Adrenal gland (tissue), 19 donors: ENCODE measurements at places on chromosomes 11 and 22. TPM values are rescaled to one million over a fixed set of nuclear protein-coding genes. Genes with fewer than 3 reads are reported as not detected.

GRCh38 chr11:33016654-33017053 is 976 bp downstream of the DEPDC7 start:
- H3K27ac ChIP-seq, result no peak overlapping the region
- H3K4me3 ChIP-seq, result peak overlapping the region; percentile 76
- DNase-seq, result no peak
- H3K4me1 ChIP-seq, result peaks cover 3% of the 10 kb centered on the region
- no peaks in the 10 kb centered on the region for H3K36me3 ChIP-seq

GRCh38 chr22:49934891-49935557 is 16.6 kb downstream of the CRELD2 start:
- peak overlapping the region; percentile 59 for H3K4me3 ChIP-seq
- no peaks in the 10 kb centered on the region for H3K27me3 ChIP-seq
- peak; percentile 72 for DNase-seq
- H3K4me1 ChIP-seq, result peaks cover 48% of the 10 kb centered on the region
- H3K27ac ChIP-seq, result peak overlapping the region; percentile 85
- H3K36me3 ChIP-seq, result no peaks in the 10 kb centered on the region

DNA sequence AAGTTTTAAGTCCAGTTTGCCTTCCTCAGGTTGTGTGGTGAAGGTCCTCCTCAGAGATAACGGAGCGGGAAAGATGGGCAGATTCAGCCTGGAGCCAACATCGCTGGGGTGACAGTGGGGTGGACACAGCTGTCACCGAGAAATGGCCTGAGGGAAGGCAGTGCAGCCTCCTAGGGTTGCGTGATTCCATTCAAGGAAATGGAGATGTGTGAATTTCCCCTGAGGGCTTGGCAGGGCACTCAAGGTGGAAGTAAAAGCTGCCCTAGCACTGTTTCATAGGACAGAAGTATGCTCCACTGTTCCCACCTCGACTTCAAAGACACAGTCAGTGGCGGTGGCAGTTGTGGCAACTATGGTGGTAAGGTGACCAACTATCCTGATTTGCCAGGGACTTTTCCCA is 15.4 kb upstream of the CAT start:
- no peak for DNase-seq
- no peaks in the 10 kb centered on the region for H3K27me3 ChIP-seq
- no peaks in the 10 kb centered on the region for H3K4me1 ChIP-seq
- no peak overlapping the region for H3K27ac ChIP-seq
- H3K36me3 ChIP-seq, result no peaks in the 10 kb centered on the region
- H3K4me3 ChIP-seq, result no peak overlapping the region

DNA sequence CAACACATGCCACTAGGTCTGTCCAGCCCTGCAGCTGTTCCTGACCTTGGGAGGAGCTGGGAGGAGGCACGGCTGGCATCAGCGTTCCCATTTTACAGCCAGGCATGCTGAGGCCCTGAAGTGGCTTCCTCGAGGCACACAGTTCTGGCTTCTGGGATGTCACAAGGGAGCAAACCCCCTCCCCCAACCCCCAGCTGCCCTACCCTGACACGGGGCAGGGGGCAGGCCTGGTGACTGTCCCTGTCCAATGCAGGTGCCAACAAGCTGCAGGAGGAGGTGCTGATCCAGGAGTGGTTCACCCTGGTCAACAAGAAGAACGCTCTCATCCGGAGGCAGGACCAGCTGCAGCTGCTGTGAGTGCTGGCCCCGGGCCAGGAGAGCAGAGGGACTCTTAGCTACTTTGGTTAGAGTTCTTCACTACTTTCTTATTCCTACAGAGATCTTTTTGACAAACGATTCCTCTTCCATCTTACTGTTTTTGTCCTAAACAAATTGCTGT is 5.3 kb downstream of the KCNK7 start:
- no peak for DNase-seq
- H3K36me3 ChIP-seq, result no peaks in the 10 kb centered on the region
- H3K4me1 ChIP-seq, result no peaks in the 10 kb centered on the region
- H3K27ac ChIP-seq, result no peak overlapping the region
- no peaks in the 10 kb centered on the region for H3K27me3 ChIP-seq

DNA sequence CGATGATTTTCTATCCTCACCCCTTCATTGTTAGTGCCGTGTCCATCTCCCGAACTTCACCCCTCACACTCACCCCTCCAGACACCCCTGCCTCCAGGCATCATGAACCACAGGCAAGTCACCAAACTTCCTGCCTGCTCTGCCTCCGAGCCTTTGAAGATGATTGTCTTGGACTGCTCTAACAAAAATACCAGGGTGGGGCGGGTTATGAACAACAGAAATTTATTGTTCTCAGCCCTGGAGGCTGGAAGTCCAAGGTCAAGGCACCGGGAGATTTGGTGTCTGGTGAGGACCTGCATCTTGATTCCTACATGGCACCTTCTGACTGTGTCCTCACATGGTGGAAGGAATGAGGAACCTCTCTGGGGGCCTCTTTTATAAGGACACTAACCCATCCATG is 1508.3 kb downstream of the TBC1D22A start:
- no peaks in the 10 kb centered on the region for H3K36me3 ChIP-seq
- H3K4me3 ChIP-seq, result no peak overlapping the region
- no peaks in the 10 kb centered on the region for H3K4me1 ChIP-seq
- no peaks in the 10 kb centered on the region for H3K27me3 ChIP-seq
- H3K27ac ChIP-seq, result no peak overlapping the region

- peaks cover 45% of the 10 kb centered on the region for H3K4me1 ChIP-seq
- peak within 1 kb of the TSS; percentile 83 for H3K4me3 ChIP-seq
- no peaks in the 10 kb centered on the region for H3K27me3 ChIP-seq
Observed at GRCh38 chr22:19941365-19942082, at the start of the genes COMT and TXNRD2. TSS of gene COMT (plus strand) at chr22:19941772. CDS start at chr22:19962527, 20,755 bp downstream. TSS of gene TXNRD2 (minus strand) at chr22:19941818. CDS start at chr22:19941803, 15 bp downstream.

DNA sequence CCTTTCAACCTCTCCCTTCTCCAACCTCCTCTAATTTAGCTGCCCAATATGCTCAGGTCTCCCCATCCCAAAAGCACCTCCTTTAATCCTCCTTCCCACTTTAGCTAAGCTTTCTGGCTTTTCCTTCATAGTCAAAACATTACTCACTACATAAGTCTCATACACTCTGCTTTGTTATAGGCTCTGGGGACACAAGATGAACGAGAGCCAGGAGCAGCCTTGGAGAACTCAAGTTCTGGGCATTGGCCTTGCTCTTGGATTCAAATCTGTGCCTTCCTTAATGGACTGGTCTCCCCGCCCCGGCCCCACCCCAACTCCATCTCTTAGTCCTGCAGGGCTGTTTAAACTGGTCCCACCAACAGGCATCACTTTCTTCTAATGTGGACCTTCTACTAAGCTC is 11.4 kb upstream of the HPX start:
- no peak for DNase-seq
- no peak overlapping the region for H3K27ac ChIP-seq
- H3K4me3 ChIP-seq, result no peak overlapping the region
- peaks cover 84% of the 10 kb centered on the region for H3K36me3 ChIP-seq

- no peaks in the 10 kb centered on the region for H3K36me3 ChIP-seq
- no peak for DNase-seq
Observed at GRCh38 chr11:78351979-78352841, 65.4 kb downstream of the GAB2 start.

DNA sequence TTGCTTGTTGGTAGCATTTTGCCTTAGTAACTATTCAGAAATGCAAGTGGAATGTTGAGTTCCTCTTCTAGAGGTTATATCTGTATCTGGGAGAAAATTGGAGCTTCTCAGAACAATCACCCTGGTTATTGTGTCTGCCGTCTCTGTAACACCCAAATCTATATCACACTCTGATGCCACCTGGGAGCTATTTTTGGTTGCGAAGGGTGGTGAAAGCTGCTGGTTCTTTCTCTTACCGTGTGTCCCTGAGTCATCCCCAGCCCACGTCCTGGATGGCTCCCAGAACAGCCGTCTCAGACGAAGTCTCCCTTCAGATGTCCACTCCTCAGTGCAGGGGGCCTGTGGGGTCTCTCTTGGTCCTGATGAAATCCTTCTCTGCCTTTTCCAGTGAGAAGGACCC is 83.5 kb downstream of the C22orf31 start:
- no peak overlapping the region for H3K4me3 ChIP-seq
- peak; percentile 45 for DNase-seq
- H3K36me3 ChIP-seq, result no peaks in the 10 kb centered on the region
- peaks cover 37% of the 10 kb centered on the region for H3K4me1 ChIP-seq
- H3K27ac ChIP-seq, result no peak overlapping the region
- H3K27me3 ChIP-seq, result no peaks in the 10 kb centered on the region

DNA sequence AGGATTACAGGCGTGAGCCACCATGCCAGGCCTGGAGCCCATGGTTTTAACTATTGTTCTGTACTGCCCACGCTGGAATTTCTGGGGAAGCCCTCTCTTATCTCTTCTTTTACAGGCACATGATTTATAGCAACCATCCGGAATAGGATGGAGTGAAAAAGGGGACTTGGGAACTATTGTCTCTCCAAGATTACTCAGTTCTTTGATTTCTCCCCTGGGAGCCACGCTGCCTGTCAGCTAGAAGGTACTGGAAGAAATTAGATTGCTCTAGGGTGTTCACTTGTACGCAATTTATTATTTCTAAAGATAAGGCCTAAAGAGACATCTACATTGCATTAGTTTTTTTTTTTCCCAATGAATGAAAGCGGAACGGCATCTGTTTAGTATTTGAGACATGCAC is 65.6 kb upstream of the PTPRJ start:
- no peak for DNase-seq
- no peaks in the 10 kb centered on the region for H3K27me3 ChIP-seq
- H3K27ac ChIP-seq, result peak overlapping the region; percentile 79
- H3K4me1 ChIP-seq, result peaks cover 14% of the 10 kb centered on the region
- no peaks in the 10 kb centered on the region for H3K36me3 ChIP-seq
- no peak overlapping the region for H3K4me3 ChIP-seq

- H3K36me3 ChIP-seq, result peaks cover 43% of the 10 kb centered on the region
- peak overlapping the region; percentile 67 for H3K27ac ChIP-seq
- H3K4me1 ChIP-seq, result peaks cover 62% of the 10 kb centered on the region
- H3K4me3 ChIP-seq, result no peak overlapping the region
- H3K27me3 ChIP-seq, result no peaks in the 10 kb centered on the region
Observed at GRCh38 chr11:1751531-1751921, 1.1 kb upstream of the IFITM10 start.

GRCh38 chr22:41989246-41989645 is 9.3 kb upstream of the WBP2NL start:
- H3K27ac ChIP-seq, result no peak overlapping the region
- H3K36me3 ChIP-seq, result no peaks in the 10 kb centered on the region
- H3K4me1 ChIP-seq, result no peaks in the 10 kb centered on the region
- H3K27me3 ChIP-seq, result no peaks in the 10 kb centered on the region
- no peak overlapping the region for H3K4me3 ChIP-seq
- DNase-seq, result no peak

DNA sequence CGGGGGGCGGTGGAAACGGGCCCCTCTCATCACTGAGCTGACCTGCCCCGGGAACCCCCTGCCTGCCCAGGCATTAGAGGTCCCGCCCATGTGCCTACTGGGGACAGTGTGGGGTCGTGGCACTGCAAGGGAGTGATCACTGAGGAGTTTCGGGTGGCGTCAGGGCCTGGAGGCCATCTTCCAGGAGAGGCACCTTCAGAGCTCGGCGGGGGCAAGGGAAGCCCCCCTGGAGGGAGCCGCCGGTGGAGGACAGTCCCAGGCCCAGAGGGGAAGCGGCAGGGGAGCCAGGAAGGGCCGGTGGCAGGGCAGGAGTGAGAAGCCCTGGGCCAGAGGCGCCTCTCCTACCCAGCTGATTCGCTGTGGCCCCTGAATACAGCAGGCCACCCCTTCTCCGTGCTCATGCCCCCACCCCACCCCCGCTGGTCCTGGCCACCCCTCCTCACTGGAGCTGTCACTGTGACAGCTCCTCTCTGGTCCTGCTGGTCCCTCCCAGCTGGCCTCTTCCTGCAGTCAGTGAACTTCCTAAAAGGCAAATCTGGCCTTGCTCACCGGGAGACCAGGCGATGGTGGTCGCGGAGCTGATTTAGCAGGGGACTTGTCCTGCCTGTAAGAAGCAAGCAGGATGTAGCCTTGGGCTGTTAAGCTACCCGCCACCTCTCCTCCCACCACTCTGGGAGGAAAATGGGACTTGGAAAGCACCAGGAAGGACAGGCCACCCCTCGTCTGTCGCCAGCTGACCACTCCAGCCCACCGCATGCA is 2.0 kb upstream of the MAPK11 start:
- H3K4me3 ChIP-seq, result no peak overlapping the region
- no peak for DNase-seq
- no peaks in the 10 kb centered on the region for H3K36me3 ChIP-seq
- H3K27ac ChIP-seq, result peak overlapping the region; percentile 28

- no peak overlapping the region for H3K4me3 ChIP-seq
- H3K27me3 ChIP-seq, result no peaks in the 10 kb centered on the region
- no peak for DNase-seq
- H3K36me3 ChIP-seq, result no peaks in the 10 kb centered on the region
Observed at GRCh38 chr22:45150139-45150538, 13.6 kb upstream of the NUP50 start.

DNA sequence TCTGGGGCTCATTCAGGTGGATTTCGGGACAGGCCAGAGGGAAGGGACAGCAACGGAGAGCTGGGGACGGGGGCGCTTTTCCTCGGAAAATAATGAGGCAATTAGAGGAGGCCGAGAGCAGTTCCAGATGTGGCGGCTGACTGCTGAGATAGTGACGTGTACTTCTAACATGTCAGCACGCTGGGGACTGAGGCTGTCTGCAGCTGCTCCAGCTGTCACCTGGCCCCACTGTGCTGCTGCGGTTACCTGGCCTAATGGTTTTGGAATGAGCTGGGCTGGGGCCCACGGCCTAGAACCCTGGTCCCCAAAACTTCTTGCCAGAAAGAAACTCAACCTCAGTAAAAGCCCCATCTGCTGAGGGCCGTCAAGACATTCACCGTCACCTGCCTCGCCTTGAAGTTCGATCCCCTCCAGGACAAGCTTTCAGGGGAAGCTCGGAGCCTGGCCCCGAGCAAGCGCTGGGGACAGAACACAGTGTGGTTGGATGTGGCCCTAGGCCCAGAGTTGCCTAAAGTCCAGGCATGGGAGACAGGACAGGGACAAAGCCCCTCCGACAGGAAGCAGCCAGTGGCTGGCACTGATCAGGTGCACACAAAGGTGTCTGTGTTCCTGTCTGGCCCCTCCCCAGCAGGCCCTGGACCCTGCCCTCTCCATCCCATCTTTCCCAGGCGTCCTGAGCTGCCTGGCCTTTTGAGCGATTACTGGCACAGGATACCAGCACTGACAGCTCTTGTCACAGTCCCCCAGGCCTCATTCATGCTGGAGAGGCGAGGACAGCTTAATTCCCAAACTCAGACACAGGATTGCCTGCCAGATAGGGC is 22.1 kb downstream of the RPUSD4 start:
- no peaks in the 10 kb centered on the region for H3K36me3 ChIP-seq
- DNase-seq, result no peak
- H3K27ac ChIP-seq, result no peak overlapping the region
- H3K4me1 ChIP-seq, result no peaks in the 10 kb centered on the region
- no peaks in the 10 kb centered on the region for H3K27me3 ChIP-seq

Gene KCTD14
- 31.4 TPM for total RNA-seq

Gene OR2AG2
- total RNA-seq, result 0.33 TPM

Gene CD3D
- total RNA-seq, result 8.0 TPM

Gene SPTBN2
- total RNA-seq, result 62.7 TPM

Gene MPZL2
- total RNA-seq, result 4.3 TPM
